ENCODE measurements at places on chromosomes 13 and 19. TPM values are rescaled to one million over a fixed set of nuclear protein-coding genes. Genes with fewer than 3 reads are reported as not detected.

DNA sequence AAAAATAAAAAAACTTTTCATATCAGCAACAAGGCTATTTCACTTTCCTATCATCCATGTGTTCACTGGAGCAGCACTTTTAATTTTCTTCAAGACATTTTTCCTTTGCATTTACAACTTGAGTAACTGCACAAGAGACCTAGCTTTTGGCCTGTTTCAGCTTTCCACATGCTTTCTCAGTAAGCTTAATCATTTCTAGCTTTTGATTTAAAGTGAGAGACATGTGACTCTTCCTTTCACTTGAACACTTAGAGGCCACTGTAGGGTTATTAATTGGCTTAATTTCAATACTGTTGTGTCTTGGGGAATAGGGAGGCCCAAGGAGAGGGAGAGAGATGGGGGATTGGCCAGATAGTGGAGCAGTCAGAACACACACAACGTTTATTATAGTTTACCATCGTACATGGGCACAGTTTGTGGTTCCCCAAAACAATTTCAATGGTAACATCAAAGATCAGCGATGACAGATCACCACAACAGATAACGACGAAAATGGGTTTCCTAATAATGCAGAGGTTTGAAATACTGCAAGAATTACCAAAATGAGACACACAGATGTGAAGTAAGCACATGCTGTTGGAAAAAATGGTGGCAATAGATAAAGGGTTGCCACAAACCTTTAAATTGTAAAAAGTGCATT lies 117.6 kb downstream of the GGACT start:
- no peak for DNase-seq

DNA sequence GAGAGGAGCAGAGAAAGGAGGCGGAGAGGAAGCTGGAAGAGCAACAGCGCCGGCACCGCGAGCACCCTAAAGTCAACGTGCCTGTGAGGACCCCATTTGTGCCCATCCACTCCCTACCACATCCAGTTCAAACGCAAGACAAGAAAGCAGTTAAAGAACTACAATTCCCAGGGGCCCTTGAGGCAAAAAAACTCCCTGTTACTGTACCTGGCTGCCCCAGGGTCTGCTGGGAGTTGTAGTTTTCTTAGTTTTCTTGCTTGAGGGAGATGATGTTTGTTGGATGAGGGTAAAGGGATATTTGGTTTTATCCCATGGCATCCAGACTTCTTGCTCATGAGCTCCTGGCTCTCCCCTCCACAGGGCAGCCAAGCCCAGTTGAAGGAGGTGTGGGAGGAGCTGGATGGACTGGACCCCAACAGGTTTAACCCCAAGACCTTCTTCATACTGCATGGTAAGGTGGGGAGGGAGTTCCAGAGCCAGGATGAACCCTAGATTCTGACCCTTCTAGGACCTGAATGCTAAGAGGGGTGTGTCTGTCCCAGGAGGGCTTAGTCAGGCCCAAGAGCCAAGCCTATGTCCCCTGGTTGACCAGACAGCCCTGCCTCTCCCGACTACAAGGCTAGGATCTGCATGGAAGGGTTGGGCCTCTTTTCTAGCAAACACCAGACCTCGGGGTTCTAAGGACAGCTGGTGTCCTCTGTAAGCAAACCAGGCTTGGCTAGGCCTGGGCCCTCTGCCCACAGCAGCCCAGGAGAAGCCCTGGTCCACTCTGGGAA lies 13.2 kb downstream of the NUCB1 start:
- no peak for DNase-seq

- no peak for DNase-seq
Measured at GRCh38 chr19:21907516-21907915, 71.5 kb upstream of the ZNF43 start.

DNA sequence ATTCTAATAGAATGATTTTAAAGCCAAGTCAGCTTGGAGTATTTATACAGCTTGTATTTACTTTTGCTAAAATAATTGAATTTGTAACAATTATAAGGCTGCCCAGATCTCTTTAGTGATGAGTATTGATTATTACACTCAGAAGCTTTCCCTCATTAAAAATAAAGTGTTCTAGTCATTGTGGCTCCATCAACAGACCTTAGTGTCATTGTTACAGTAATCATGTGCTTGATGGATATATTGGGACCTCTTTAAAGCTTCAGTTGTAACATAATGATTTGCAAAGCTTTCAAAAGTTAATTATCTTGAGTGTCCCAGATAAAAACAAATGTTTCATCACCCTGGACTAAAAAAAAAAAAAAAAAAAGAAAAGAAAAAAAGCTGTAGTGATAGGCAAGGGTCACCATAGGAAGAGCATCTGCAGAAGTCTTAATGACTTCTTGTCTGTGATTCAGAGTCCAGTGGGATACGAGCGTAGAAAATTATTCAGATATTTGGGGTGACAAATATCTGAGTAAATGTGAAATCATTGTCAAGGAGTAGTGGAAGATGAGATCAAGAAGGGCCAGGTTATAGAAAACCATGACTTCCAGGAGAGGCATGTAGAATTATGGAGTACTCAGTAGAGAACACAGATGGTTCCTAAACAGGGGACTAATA lies 369.6 kb downstream of the DCT start:
- DNase-seq: no peak

The FXYD7 gene
- 0.61 TPM for polyA plus RNA-seq

The GPR42 gene
- not detected for polyA plus RNA-seq

The ZNF723 gene
- polyA plus RNA-seq: not detected

Data from pancreas (tissue), 10 donors.